ENCODE measurements at places on chromosomes 2 and 18.

DNA sequence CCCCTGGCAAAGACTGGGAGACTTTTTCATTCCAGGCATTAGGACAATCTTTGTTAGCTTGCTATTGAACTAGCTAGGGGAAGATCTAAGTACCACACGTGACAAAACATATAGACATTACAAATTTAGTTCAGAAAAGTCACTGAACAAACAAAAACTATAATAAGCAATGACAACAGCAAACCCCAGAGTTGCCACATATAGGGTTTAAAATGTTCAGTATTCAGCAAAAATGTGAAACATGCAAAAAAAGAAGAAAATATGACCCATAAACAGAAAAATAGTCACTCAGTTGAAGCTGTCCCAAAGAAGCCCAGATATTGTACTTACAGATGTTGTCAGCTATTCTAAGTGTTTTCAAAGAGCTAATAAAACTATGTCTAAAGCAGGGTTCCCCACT lies 431.1 kb upstream of the CDH2 start:
- no peak for DNase-seq

DNA sequence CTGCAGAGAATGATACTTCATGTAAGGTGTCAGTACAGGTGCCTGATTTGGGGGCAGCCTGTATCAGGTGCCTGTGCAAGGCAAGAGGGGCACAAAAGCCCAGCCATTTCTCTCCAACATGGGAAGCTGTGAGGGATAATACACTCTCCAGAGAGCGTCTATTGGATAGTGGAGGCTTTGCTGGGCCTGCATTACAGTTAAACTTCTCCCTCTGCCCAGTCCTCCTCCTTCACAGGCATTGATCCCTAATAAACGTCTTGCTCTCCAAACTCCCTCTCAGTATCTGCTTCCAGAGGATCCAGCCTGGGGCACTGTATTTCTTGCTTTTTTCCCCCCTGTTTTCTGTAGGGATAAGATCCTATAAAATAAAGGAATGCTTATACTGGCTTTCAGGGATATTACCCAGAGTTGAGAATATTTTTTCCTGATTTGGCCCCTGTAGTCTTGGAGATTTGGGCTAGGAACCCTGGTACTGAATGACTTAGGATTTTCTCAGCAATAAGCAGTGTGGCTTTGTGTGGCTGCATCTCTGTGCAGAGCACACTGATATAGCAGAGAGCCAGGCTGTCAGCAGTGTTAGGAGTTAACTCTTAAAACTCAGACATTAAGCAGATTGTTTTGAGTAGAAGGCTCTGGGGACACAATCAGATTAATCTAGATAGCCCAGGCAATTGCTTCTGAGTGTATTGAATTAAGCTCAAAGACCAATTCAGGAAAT lies 330.6 kb downstream of the CYRIA start:
- no peak for DNase-seq

GRCh38 chr18:77063260-77063659 lies 69.3 kb downstream of the MBP start:
- no peak for DNase-seq

- no peak for DNase-seq
Observed at GRCh38 chr2:101753720-101754490, 56.4 kb downstream of the MAP4K4 start.

DNA sequence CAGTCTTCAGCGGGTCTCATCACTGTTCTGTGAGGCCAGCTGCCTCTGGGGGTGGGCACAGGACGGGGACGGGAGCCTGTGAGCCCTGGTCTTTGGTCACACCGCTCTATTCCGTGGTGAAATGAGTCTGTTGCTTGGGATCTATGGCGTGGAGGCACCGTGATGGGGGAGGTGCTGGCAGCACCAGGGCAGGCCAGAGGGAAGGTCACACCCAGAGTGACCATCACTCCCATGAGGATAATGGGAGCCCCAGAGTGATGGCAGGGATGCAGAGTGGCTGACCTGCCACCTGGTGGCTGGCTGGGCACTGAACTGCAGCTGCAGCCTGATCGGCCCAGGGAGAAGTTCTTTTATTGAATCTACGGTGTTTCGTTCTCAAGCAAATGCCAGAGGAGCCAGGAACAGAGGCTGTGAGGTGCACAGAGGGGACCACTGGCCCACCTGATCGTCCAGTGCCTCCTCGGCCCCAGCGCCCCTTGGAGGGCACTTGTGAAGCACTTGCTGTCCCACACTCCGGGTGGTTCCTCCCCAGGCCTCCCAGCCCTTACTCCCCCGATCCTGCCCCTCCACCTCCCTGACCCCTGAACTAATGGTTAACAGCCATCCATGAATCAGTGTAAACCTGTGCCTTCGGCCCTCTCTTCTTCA lies 17.9 kb downstream of the KCNIP3 start:
- DNase-seq, result peak; percentile 53
